ENCODE measurements at places on chromosomes 11 and 22. TPM values are rescaled to one million over a fixed set of nuclear protein-coding genes. Genes with fewer than 3 reads are reported as not detected.

OVOL1 gene
- total RNA-seq, result not detected

SVIP gene
- total RNA-seq, result 26.0 TPM

YPEL1 gene
- 9.6 TPM for total RNA-seq

ZFTA gene
- 14.3 TPM for total RNA-seq

ZC3H7B gene
- 37.2 TPM for total RNA-seq

NUP160 gene
- total RNA-seq, result 12.8 TPM

CDC45 gene
- not detected for total RNA-seq

RTN4RL2 gene
- 0.73 TPM for total RNA-seq

DNA sequence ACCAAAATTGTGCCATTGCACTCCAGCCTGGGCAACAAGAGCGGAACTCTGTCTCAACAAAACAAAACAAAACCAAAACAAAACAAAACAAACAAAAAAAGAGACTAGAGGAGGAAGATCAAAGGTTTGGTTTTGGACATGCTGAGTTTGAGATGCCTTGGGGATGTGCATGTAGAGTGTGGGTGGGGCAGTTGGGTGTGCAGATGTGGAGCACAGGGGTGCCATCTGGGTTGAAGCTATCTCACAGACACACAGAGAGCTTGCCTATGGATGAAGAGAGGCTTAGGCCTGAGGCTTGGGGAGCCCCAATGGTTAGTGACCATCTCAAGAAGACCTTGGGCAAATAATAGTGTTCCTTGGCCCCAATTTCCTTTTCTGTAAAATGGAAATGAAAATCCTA is 45.8 kb upstream of the EIF3D start:
- DNase-seq, result no peak

GRCh38 chr11:34416766-34417165 is 22.0 kb upstream of the CAT start:
- no peak for DNase-seq

GRCh38 chr11:35237860-35238715 is 99.1 kb downstream of the CD44 start:
- DNase-seq, result no peak

- no peak for DNase-seq
These were observed 380.0 kb upstream of the CCDC90B start for GRCh38 chr11:83666149-83666548.

GRCh38 chr11:77406396-77406795 is 67.5 kb downstream of the PAK1 start:
- no peak for DNase-seq

DNA sequence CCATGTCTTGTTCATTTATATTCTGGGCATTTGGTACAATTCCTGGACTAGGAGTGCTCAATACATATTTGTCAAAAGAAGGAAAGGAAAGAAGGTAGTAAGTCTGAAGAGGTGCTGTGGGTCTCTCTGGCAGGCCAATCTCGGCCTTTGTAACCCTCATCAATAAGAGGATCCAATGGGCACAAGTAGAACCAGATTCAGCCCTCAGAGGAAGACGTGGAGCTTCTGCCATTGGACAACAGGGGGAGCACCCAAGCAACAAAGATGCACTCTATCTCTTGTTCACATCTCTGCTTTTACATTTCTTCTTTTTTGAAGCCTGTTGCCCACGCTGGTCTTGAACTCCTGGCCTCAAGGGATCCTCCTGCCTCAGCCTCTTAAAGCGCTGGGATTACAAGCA is 2.2 kb upstream of the VPS11 start:
- no peak for DNase-seq

GRCh38 chr11:105774899-105775298 is 165.0 kb downstream of the GRIA4 start:
- DNase-seq, result no peak

DNA sequence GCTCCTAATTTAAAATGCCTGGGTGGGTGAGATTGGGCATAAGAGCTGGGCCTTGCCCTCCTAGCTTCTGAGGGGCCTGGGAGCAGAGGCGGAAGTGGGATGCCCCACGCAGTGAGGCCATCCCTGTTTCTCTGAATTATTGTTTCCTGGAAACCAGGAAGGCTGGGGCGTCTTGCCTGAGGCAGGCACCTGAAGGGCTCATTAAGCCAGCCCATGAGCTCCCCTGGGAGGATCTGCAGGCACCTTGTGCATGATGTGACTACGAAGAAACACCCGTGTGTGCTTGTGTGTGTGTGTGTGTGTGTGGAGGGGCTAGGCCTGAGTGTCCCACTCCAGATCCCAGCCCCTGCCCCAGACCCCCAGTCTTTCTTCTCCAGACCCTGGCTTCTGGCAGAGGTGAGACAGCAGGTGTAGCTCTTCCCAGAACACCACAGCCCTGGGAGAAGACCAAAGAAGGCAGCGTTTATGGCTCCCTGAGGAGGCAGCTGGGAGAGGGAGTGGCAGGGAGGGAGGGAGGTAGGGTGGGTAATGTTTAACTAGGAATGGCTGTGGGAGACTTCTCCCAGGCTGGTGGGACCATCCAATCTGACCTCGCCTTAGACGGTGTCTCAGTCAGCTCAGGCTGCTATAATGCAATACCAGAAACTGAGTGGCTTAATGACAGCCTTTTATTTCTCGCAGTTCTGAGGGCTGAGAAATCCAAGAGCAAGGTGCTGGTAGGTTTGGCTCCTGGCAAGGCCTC is 2.1 kb upstream of the BATF2 start:
- DNase-seq, result no peak

- no peak for DNase-seq
These were observed 332 bp downstream of the TEAD1 start for GRCh38 chr11:12674571-12674935.

DNA sequence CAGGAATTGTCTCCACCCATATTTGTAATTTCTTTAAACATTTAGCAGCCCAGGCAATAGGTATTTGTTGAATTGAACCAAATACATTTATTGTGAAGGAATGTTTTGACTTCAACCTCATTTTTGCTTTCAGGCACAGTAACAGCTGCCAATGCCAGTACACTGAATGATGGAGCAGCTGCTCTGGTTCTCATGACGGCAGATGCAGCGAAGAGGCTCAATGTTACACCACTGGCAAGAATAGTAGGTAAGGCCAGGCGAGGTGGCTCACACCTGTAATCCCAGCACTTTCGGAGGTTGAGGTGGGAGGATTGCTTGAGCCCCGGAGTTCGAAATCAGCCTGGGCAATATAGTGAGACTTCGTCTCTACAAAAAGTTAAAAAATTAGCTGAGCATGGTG is 20.9 kb downstream of the ACAT1 start:
- no peak for DNase-seq

DNA sequence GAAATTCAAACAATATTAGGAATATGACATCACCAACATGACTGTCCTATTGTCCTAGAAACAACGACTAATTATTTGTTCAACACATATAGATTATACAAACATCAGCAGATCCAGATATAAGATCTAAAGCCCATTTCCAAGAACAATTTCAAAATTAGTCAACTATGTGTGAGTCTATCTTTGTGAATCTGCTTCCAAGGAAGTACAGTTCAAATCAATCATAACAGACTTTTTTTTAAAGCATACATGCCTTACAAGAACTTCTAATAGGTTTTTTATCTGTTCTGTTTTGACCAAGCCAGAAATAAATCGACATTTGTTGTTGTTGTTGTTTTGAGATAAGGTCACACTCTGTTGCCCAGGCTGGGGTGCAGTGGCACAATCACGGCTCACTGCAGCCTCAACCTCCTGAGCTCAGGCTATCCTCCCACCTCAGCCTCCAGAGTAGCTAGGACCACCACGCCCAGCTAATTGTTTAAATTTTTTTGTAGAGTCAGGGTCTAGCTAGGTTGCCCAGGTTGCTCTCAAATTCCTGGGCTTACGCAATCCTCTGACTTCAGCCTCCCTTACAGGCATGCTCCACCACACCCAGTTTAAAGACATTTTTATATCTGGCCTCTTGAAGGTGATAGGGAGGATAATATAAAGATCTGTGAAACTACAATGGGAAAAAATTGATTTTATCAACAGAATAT is 54.8 kb downstream of the DENND5A start:
- DNase-seq, result no peak

GRCh38 chr11:30310623-30311022 is 12.3 kb upstream of the ARL14EP start:
- DNase-seq, result no peak

DNA sequence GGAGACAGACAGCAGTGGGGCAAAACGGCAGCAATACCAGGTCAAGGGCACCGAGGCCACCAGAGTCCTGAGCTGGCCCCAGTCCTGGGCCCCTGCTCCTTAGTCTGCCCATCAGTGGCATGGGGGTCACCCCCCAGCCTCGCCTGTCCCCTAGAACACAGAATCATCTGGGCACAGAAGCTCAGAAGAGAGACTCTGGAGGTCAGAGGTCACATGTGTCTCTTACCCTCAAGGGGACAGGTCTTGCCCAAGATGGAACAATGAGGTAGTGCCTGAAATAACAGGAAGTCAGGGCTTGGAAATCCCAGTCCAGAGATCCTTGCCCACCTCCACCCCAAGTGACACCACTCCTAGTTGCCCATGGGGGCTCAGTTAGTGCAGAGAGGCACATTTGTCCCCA is 20.6 kb downstream of the PDE2A start:
- no peak for DNase-seq

DNA sequence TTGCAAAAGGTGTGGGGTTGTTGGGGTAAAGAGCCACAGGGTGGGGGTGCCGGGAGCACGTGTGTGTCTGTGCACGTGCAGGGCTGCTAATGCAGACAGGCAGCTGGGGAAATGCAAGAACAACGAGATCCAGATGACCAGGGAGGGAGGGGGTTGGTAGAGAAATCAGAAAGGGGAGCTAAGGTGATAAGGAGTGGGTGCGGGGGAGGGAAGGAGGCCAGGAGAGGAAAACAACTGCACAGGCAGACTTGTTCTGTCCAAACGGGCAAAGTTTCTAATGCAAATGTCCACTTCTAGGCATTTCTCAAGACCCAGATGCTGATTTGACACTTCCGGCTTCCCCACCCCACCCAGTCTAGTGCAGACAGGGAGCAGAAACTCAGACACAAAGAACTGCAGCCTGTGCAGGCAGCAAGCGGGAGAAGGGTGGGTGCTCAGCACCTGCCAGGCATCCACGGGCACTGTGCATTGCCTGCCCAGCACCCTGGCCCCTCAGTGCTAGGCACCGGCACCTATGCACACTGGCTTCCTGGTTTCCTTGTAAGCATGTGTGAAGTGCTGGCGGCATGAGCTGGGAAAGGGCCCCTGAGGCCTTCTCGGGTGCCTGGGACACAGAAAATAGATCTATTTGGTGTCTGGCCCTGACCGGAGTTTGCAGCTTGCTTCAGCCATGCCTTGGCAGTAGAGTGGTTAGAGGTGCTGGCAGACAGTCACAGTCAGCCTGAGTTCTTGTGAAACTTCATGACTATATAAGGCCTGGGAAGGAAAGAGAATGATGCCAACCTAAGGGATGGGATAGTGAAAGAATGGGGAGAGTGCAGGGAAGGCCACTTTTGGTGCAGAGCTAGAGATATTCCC is 220.1 kb upstream of the SORL1-AS1 start:
- DNase-seq, result no peak

- no peak for DNase-seq
These were observed 47.2 kb downstream of the POLD3 start for GRCh38 chr11:74639533-74639932.

- no peak for DNase-seq
These were observed 129.1 kb downstream of the PARVA start for GRCh38 chr11:12506404-12506921.

- DNase-seq, result no peak
These were observed 57.2 kb downstream of the NAV2 start for GRCh38 chr11:19769820-19770219.

- no peak for DNase-seq
These were observed 68.1 kb downstream of the PPP6R3 start for GRCh38 chr11:68528630-68529029.

- DNase-seq, result no peak
These were observed 4.2 kb upstream of the MDK start for GRCh38 chr11:46377290-46377689.

- no peak for DNase-seq
These were observed 95.1 kb downstream of the PARVA start for GRCh38 chr11:12472401-12473005.

DNA sequence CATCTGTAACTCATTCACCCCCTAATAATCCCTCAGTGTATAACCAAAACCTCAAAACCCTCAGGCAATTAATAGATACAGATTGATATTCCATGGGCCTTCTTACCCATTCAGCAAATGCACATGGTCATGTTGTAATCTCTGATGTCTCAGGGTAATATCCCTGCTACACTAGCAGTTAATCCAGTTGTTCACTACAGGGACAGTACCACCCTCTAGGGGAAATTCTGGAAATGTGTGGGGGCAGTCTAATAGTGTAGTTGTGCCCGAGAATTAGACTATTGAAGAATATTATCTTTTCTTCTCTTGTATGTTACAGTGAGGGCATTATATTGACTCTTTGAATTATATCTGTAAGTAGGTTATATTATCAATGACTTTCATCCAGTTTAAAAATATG is 175.4 kb downstream of the CWF19L2 start:
- no peak for DNase-seq

- DNase-seq, result peak; percentile 76
These were observed 5.4 kb downstream of the KBTBD4 start for GRCh38 chr11:47573321-47573720.

- DNase-seq, result no peak
These were observed 389.5 kb upstream of the B3GAT1 start for GRCh38 chr11:134801570-134801969.

DNA sequence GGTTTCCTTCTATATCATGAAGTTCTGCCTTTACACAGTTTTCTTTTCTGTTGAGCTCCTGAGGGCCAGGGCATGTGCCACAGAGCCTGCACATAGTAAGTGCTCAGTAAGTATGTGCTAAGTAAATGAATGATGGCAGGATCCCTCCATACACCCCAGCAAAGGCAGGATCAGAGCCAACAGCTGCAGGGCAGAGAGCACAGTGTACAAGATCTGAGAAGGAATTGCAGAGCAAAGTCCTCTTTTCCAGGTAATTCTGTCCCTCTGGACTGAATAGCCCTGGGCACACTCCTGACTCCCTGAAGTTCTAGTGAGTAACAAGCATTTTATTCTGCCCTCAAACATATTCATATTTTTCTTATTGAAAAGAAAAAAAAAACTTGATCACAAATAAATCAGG is 117.7 kb downstream of the GALNT18 start:
- no peak for DNase-seq
